Stimulated activated CD4-positive, alpha-beta T cell treated with anti-CD3 and anti-CD28 coated beads, Interleukin-12 subunit alpha, Interleukin-12 subunit beta, amount 100 ng/mL, for 24 hours (primary cell): ENCODE measurements at places on chromosomes 3 and 15.

GRCh38 chr15:55183679-55184078 lies 13.1 kb downstream of the RSL24D1 start:
- DNase-seq: no peak

DNA sequence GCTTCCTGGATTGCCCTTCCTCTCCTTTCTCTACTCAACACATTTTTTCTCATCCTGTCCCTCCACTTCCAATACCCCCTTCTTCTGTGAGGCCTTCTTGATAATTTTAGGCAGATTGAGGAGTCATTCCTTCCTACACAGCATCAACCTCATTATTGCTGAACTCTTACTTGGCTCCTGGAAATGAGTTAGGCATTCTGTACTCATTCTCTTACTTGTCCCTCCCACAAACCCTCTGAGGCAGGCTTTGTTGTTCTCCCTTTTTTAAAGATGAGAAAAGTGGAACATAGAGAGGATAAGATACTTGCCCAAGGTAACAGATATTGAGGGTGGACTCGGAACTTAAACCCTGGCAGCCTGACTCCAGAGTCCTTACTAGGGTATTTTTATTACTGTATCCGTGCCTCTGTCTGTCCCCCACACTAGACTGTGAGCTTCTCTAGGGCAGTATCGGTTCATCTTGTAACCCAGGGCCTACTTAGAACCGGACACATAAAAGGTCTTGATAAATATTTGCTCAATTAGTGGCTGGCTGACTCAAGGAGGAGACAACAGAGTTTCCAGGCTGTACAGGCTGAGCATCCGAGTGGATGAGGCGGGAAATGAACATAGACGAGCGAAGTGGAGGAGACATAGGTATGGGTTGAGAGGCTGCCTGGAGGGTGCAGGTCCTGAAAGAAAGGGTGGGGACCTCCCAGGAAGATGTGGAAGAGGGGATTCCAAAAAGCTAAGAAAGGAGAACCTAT lies 148.7 kb upstream of the ATP2B2 start:
- DNase-seq: no peak

DNA sequence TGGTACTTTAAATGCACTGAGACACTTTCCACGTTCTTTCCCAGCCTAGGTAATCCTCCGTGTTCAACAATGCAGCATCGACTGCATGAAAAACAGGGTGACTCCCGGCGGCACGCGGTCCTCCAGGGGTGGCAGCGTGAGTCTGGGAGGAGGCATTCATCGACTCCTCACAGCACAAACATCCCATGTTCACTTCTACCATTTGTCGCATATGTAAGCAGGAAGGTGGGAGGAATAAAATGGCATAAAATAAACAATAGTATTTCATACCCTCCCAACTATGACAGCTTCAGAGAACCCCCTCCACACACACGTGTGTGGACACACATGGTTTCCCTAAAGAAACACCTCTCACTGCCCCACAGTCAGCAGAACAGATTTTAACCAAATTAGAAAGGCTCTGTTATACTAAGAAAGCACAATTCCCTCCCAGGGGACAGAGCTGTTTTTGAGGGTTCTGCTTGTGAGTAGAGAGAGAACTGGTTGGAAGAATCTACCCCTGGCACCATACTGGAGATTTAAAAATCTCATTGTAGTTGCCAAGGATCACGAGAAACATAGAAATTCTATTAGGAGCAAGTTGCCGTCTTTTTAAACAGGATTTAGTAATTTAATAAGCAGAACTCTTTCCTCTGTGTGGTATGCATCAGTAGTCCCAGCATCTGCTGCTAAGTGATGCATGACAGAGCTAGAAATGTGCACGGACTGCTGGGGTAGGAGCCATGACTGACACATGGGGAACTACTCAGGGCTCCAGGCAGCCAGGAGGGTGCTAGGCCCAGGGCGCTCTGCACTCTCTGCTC lies 6.0 kb downstream of the FAM43A start:
- DNase-seq: no peak

- DNase-seq: no peak
These were observed 260.4 kb upstream of the SLCO3A1 start for GRCh38 chr15:91593067-91593466.

DNA sequence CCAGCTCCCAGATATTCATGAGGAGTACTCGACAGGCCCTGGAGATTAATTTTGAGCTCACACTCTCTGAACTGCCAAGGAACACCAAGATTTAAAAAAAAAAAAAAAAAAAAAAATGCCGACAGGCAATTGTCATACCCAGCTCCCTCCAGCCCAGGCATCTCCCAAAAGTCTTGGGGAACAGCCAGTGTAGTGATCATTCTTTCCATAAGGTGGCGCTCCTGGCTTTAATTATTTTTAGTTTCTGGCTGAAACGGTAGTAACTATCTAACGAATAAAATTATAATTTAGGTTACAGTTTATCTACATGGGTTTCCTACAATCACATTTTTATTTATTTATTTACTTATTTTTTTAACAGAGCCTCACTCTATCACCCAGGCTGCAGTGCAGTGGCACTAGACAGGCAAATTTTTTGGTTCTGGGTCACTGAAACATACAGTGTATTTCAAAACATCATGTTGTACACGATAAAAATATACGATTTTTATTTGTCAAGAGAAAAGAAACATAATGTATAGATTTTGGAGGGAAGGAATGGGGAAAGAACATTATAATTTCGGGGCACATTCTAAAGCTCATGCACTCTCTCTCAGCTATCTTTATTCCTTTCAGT lies 157.3 kb downstream of the ADAMTS9 start:
- DNase-seq: no peak

DNA sequence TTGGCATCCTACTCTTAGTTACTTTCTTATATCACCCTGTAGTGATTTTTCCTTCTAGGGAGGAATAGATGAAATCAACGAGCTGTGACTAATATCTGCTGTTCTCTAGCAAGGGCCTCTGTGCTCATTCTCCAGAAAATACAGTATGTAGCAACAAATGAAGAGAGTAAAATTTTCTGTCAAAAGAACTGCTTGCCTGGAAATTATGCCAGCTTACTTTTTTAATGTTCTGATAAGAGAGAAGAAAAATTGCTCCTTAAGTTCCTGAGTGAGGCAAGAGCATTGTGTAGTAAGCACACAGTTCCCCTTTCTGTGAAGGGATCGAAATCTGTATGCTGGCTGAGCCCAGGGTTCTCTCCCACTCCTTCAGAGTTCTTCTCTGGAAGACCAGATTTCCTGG lies 51.4 kb upstream of the GK5 start:
- no peak for DNase-seq

- no peak for DNase-seq
These were observed 225.6 kb upstream of the ROPN1 start for GRCh38 chr3:124217542-124217941.

DNA sequence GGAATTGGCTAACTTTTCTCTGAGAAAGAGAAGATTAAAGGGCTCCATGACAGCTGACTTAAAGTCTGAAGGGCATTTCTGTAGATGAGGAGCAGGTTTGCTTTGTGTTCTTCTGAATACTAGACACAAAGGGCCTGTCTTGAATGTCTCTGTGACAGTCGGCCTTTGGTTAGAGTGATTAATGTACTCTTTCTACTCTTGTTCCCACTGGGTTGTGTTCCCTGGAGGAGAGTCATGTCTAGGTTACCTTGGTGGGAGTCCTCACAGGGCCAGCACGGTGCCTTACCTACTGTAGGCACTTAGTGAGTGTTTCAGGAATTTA lies 66.1 kb downstream of the MAP2K5 start:
- DNase-seq: no peak

- DNase-seq: no peak
These were observed 18.9 kb upstream of the SLC27A2 start for GRCh38 chr15:50162969-50163718.

DNA sequence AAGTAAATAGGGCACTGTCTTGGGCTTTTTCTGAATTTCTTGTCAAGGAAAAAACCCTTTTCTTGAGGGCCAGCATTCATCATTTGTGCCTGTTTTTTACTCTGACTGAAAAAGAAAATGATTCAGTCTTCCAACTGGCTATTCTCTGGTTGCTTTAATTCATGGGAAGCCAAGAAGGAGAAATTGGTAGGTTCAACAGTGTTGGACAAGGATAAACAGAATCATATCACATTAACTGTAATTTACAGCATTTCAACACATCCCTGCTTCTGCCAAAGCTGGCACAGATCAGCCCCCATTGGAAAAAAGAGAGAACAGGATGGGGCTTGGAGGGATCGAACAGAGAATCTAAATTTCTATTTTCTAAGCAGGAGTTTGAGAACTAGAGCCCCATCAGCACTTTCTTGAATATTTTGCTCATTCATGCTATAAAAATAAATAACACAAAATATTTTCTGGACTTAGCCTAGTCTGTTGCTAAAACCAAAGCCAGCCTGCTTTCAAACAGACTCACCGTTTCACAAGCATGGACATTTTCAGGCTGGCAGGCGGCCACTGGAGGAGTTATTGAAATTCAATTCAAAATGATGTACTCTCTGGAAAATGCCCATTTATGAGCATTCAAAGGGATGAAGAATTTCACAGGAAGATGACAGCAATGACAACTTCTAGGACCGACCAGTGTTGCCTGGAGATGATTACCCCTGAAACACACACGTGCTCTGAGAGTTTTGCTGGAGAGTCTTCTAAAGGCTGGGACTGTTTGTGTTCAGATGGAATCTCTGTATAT lies 181.2 kb downstream of the WNT5A start:
- no peak for DNase-seq

GRCh38 chr15:68430471-68431036 lies 1.4 kb downstream of the ITGA11 start:
- DNase-seq: no peak

- DNase-seq: peak; percentile 12
These were observed 74.0 kb upstream of the LIPC start for GRCh38 chr15:58357529-58358476.

- no peak for DNase-seq
These were observed 476.4 kb upstream of the KCNMB2 start for GRCh38 chr3:178059836-178060235.
